Right ventricle myocardium inferior (tissue), 1 donor: ENCODE measurements at places on chromosomes 6 and 20. TPM values are rescaled to one million over a fixed set of nuclear protein-coding genes. Genes with fewer than 3 reads are reported as not detected.

C6orf163 gene
- total RNA-seq = 1.4 TPM

- DNase-seq = no peak
Observed at GRCh38 chr6:80156221-80156620, 49.8 kb downstream of the BCKDHB start.

NKX2-2 gene
- total RNA-seq = not detected

GRCh38 chr6:148866657-148867268, 119.9 kb downstream of the UST start:
- no peak for DNase-seq

HTR1E gene
- total RNA-seq = not detected

DNA sequence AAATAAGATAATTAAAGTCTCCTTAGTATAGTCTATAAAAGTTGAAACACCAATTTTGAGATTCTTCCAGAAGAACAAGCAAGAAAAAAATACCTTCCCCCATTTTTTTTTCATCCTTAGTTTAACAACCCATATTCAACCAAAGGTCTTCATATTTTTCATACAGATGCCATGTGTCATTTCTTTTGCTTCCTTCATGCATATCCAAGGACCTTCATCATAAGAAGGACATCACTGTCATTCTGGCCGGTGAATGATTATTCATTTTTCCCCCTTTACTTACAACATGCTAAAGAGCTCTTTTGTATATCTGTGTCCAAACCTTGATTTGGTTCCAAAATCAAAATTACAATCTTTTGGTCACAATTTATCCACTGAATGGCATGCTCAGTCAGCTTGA, 21.3 kb upstream of the CLIC5 start:
- no peak for DNase-seq

GRCh38 chr6:75480425-75480824, 13.2 kb downstream of the FILIP1 start:
- DNase-seq = no peak

DNA sequence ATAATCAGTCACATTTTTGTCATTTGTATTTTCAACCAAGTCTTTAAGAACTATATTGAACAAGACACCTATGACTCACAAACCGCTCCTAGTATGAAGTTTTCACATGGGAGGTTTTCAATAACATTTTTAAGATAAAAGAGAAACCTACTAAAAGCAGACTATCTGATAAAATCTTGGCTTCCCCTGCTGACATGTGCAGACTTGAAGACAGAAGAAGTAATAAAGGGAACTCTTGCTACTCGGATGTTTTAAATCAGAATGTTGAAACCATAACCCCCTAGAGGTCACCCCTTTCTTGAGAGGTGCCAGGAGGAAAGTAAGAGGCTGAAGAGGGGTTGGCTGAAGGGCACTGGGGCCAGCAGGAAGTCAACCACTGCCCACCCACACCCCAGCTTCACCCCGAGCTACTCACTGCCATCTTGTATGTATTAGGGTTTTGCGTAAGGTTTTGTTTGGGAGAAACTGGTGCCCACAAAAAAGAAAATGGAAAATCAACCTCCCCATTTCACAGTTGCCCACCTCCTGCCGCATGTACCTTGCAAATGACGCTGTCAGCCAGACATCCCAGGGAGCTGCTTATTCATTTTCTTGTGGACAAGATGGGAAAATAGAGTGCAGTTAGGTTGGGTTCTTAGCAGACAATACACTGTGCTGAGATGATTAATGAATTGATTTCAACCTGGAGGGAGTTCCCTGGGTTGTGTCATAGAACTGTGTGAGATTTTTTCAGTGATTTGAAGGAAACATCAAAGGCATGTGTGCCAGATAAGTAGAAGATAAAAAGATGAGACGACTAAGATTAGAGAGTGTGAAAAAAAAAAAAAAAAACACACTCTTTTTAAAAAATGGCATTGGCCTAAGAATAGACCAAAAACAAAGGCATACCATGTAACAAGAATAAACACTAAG, 83.2 kb upstream of the TAB2 start:
- DNase-seq = no peak

PNLDC1 gene
- total RNA-seq = 0.32 TPM

DNA sequence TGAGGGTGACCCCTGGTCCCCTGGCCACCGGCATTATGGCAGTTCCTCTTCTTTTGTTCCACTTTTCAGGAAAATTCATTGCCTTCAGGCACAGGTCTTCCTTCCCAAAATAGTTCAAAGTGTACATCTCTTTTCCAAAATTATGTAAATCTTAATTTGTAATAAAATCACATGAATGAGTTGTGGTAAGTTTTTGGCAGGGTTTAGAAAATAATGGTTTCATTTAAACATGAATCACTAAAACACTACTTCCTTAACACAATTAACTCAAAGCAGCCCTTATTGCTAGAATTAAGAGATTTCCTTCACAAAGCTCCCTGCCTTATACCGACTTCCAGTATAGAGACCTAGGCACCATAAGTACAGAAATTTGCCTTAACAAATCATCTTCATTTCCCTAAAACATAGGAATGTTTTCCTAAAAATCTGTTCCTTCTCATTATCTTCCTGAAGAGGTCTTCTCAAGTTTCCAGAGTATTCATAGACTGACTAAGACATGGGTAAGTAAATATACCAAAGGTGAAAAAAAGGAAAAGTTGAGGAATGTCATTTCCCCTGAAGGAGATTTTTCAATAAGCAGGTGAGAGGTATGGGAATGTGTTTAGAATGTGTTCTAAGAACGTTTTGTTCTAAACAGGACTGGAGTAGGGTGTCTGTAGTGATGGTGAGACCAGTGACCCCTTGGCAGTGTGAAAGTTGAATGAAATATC, 148.2 kb upstream of the CITED2 start:
- DNase-seq = no peak

DNA sequence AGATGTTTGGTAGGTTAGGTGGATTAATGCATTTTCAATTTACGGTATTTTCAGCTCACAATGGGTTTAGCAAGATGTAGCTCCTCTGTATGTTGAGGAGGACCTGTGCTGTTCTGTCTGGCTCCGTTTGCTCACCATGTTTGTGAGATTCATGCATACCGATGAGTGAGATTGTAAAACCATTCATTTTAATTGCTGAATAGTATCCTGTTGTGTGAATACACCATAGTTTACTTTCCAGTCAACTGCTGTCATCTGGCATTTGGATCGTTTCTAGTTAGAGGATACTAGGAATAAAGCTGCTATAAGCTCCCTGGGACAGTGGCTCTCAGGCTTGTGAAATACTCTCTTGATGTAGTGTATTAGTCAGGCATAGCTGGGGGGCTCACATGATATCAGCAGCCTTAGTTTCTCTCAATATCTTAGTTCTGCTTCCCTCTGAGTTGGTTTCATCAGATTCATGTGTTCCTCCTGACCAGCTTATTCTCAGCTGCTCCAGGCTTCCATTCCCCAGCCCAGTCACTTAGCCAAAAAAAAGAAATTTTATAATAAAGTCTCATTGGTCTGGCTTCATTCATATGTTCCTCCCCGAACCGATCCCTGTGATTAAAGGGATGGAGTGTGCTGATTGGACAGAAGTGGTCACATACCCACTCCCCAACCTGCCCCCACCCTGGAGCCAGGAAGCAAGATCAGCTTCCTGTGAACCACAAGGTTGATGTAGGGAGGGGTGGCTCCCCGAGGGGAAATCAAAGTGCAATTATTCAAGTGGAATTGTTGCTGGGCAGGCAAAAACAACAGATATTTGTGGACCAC, 10.9 kb upstream of the B4GALT5 start:
- peak; percentile 74 for DNase-seq

DNA sequence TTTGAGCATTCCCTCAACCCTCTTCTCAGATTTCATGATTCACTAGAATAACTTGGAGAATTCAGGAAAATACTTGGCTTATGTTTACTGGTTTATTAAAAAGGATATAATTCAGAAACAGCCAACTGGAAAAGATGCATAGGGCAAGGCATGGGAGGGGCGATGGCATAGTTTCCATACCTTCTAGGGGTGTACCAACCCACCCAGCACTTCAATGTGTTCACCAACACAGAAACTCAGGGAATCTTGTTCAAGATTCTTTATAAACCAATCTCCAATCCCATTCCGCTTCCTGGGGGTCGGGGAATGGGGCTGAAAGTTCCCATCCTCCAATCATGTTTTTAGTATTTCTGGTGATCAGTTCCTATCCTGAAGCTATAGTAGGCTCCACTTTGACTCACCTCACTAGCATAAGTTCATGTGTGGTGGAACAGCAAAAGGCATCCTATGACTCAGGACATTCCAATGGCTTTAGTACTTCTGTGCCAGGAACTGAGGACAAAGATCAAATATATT, 164.4 kb downstream of the SIM1 start:
- DNase-seq = no peak

- no peak for DNase-seq
Observed at GRCh38 chr20:8860011-8860495, 208.8 kb upstream of the PLCB4 start.

GRCh38 chr20:2932498-2932897, 59.2 kb downstream of the PTPRA start:
- no peak for DNase-seq

ATP6V1G2 gene
- total RNA-seq = 2.2 TPM

PPIL6 gene
- total RNA-seq = 4.5 TPM

SLC17A3 gene
- not detected for total RNA-seq

- no peak for DNase-seq
Observed at GRCh38 chr6:54621285-54621684, 225.3 kb upstream of the FAM83B start.

DNA sequence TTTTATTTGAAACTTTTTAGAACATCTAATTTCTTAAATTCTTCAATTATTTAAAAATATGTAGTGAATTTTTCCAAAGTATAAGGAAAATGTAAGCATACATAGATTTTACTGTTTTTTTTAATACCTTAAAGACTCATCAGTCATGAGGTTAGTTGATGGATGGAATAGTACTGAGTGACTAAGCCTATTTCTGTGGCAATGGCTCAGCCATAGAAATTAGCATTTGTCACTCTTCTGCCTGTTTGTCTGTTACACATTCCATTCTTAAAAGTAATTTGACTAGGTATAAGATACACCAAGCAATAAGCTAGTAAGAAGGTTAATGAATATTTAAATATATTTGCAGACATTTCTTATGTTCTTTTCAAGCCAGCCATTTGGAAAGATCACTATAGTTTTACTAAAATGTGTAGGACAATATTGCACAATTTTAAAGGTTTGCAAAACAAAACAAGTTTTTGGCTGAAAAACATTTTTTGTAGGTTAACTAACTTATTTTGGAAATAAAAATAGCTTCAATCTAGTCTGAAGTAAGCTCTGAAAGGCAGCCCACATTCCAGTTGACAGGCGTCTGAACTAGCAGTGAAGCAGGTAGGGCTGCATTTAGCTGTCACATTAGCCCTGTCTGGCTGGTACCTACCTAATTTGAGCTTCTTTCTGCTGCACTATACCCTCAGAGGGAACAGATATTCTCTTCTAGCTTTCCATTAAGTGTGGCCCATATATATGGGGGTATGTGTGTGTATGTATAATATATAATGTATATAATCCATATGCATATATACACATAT, 385.7 kb downstream of the GRIK2 start:
- no peak for DNase-seq

- no peak for DNase-seq
Observed at GRCh38 chr6:69704916-69705315, 91.9 kb downstream of the LMBRD1 start.

RIPOR3 gene
- total RNA-seq = 8.3 TPM

MUCL3 gene
- not detected for total RNA-seq

GRCh38 chr20:41524980-41525613, 93.1 kb downstream of the CHD6 start:
- peak; percentile 78 for DNase-seq

DNA sequence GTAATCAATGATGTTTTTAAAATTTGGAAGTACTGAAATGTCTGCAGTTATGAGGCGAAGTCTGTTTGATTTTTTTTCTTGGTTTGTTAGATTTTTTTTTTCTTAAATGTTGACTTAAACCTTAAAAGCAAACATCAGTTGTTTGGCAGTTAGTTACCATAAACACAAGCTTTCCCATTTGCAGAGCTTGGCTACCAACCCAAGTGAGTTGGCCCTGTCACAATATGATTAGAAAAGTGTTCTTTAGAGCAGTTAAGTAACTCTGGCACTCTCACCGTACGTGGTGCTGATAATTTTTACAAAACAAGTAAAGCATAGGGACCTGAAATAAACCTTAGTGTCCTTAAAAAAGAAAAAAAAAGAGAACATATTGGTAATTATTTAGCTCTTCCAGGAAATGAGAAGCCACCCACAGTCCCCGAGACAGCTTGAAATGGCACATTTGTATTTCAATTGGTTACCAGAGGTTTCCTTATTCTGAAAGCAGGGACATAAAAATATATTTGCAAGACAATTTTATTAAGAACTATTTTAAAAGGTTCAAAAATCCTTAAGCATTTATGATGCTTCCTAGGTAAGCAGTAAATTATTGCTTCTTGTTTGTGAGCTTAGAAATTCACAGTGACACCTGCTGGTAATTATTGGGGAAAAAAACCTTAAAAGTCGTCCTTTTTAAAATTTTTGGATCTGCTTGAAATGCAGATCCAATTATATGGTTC, 3.9 kb downstream of the HEY2 start:
- DNase-seq = no peak

DNA sequence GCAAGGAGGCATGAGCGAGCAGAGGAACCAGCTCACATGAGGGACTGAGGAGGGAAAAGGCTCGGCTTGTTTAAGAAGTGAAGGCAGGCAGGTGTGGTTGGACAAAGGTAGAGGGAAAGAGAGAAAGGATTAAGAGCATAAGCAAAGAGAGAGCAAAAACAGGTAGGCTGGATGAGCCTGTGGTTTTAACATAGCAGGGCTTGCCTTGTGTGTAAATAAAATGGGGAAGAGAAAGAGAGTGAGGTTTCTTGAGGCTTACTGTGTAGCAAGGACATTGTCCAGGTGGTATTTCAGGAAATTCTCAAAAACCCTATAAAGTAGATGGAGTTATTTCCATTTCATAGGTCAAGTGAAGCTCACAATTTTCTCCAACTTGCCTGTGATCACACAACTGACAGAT, 93.9 kb upstream of the HDAC2 start:
- DNase-seq = no peak

GRCh38 chr20:50296450-50297375, 106.1 kb downstream of the CEBPB start:
- no peak for DNase-seq

GRCh38 chr6:27303613-27304272, 8.3 kb downstream of the POM121L2 start:
- DNase-seq = no peak

DNA sequence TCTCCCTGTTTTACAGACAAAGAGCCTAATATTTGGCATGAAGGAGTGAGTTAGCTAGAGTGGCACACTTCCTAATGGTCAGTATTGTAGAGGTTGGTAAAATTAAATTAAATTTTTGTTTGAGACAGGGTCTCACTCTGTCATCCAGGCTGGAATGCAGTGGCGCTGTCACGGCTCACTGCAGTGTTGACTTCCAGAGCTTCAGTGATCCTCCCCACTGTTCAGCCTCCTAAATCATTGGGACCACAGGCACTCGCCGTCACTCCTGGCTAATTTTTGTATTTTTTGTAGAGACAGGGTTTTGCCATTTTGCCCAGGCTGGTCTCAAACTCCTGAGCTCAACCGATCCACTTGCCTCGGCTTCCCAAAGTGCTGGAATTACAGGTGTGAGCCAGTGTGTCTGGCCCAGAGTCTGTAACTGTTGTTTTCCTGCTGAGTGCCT, 70.9 kb downstream of the SCAND1 start:
- DNase-seq = no peak
